ENCODE measurements at places on chromosomes 13 and 19.

DNA sequence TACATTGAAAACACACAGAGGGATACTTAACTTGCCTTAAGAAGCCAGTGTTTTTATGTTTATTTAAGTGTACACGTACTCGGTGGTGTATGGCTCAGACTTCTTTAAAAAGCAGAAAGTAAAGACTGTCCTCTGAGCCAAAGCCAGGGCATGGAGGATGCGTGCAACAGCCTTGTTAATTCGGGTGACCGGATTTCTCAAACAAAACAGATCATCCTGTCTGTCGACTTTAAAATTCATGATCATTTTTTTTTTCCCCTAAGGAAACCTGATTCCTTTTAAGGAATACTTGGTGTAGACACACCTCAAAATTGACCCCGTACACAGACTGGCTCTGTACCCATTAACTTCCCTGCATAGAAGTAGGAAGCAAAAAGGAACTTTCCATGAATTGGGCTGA is 124.7 kb upstream of the RNF113B start:
- DNase-seq: no peak

GRCh38 chr19:41206926-41207750 is 11.9 kb upstream of the AXL start:
- no peak for DNase-seq

DNA sequence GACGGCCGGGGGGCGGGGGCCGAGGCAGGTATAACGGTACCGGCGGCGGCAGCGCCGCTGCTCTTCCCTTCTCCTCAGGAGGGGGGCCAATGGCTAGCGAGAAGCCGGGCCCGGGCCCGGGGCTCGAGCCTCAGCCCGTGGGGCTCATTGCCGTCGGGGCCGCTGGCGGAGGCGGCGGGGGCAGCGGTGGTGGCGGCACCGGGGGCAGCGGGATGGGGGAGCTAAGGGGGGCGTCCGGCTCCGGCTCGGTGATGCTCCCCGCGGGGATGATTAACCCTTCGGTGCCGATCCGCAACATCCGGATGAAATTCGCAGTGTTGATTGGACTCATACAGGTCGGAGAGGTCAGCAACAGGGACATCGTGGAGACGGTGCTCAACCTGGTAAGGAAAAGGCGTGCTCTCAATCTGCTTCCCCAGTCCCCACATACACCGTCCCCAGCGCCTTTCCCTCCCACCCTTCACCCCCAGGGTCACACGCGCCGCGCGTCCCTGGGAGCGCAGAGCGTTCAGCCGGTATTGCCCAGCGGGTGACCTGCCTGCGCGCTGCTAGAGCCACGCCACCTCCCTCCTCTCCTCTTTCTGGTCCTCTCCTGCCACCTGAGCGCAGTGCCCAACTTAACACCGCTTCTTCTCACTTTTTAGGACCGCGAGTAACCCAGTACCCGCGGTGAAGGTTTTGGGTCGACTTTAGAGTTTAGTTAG is 814 bp downstream of the NBEA start:
- no peak for DNase-seq

DNA sequence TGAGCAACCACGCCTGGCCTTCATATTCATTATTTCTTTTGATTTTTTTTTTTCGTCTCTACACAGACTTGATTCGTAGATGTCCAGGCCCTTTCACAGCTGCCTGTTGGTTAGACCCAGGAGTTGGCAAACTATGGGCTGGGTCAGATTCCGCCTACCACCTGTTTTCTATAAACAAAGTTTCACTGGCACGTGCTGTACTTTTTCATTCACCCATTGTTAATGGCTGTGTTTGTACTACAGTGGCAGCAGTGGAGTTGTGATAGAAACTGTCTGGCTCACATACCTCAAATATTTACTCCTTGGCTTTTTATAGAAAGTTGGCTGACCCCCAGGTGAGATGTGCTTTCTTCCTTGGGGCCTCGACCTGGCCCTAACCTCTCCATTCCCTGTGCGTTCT is 72.9 kb upstream of the TEX29 start:
- DNase-seq: no peak

DNA sequence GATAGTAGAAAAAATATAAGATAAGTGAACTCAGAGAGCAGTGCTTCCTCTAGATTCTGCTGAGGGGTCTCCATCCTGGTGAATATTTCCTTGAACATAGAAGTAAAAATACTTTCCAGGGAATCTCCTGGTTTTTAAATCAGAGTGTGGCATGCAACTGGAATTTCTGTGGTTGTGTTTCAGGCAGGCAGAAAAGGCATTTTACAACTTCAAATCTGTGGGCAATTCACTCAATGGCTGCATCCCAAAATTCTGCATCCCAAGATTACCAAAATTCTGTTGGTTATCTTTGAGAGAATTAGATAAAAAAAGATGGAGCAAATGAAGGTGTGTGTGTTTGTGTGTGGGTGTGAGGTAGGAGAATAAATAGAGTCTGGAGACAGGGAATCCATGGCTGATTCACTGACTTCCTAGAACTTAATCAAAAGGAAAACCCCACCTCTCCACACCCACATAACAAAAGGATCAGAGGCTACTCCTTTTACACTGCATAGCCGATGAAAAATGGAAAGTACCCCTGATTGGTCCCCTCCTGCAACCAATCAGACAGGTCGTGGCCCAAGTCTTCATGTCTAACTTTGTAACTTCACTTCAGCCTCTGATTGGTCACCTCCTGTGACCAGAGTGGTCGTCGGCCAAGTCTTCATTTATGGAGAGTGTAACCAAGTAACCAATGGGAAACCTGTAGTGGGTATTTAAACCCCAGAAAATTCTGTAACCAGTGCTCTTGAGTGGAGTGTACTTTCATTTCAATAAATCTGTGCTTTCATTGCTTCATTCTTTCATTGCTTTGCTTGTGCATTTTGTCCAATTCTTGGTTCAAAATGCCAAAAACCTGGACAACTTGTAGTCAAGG is 112.8 kb downstream of the DLEU7 start:
- DNase-seq: no peak

- DNase-seq: no peak
These were observed 1.3 kb downstream of the SIRT6 start for GRCh38 chr19:4181053-4181508.

DNA sequence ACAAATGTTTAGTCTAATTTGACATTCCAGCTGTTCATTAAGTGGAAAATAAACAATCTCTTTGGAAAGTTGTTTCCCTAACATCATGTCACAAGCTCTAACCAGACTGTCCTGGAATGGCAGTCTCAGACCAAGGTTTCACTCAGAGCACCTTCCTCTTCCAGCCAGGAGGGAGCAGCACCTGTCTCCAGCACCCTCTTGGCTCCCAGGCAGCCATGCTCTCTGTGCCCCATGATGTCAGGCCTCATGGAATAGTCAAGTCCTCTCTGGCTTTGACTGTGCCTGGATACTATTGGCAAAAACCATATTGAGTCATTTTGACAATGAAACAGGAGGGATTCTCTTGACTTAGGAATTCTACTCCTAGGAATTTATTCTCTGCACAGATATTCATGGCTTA is 171.4 kb downstream of the OXGR1 start:
- DNase-seq: no peak

DNA sequence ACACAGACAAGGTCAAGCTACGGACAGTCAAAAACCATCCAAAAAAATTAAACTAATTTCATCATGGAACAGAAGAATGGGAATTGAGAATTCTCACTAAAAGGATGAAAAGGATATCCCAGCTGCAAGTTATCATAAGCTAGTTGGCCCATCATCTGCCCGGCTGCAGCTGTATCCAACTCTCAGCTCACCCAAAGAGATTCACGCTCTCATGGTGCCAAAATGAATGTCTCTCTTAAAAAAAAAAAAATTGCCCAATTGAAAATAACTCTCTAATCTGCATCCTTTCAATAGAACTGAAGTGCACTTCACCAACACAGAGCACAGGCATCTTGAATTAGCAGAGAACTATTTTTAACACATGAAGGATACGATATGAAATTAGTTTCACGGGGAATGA is 20.0 kb downstream of the ENOX1 start:
- no peak for DNase-seq
